ENCODE measurements at places on chromosomes 4 and X. TPM values are rescaled to one million over a fixed set of nuclear protein-coding genes. Genes with fewer than 3 reads are reported as not detected.

The TENM3 gene
- 1.6 TPM for total RNA-seq

The CNKSR2 gene
- total RNA-seq = 1.6 TPM

The ADH1C gene
- total RNA-seq = not detected

The FAM149A gene
- 1.2 TPM for total RNA-seq

The FAT4 gene
- total RNA-seq = 1.4 TPM

The ARMCX1 gene
- total RNA-seq = 0.57 TPM

The CFI gene
- total RNA-seq = 0.86 TPM

The VCX3A gene
- not detected for total RNA-seq

The FAAH2 gene
- 0.54 TPM for total RNA-seq

The CXCL9 gene
- not detected for total RNA-seq

The LRIT3 gene
- total RNA-seq = 0.02 TPM

The CTSO gene
- 0.99 TPM for total RNA-seq

The GBA3 gene
- not detected for total RNA-seq

The GAGE12E gene
- not detected for total RNA-seq

The AKAP14 gene
- total RNA-seq = not detected

The P2RY8 gene
- 0.06 TPM for total RNA-seq

The BEX2 gene
- 8.7 TPM for total RNA-seq

The LRPAP1 gene
- 133 TPM for total RNA-seq

The VEGFD gene
- total RNA-seq = 0.17 TPM

The VSIG1 gene
- 0.40 TPM for total RNA-seq

The TAPT1 gene
- 11.5 TPM for total RNA-seq

The NSUN7 gene
- total RNA-seq = 0.26 TPM

The ADH5 gene
- 106 TPM for total RNA-seq

The HSFX4 gene
- total RNA-seq = not detected

The UGT2B7 gene
- 0.22 TPM for total RNA-seq

The PIGA gene
- total RNA-seq = 8.0 TPM

The RAB39B gene
- 0.80 TPM for total RNA-seq

The TMPRSS11A gene
- total RNA-seq = not detected

The SHROOM2 gene
- 0.97 TPM for total RNA-seq

The CDX4 gene
- total RNA-seq = not detected

The NFXL1 gene
- 7.0 TPM for total RNA-seq

The NUDT11 gene
- total RNA-seq = 2.7 TPM

The SPANXB1 gene
- total RNA-seq = 2.2 TPM

The EDA2R gene
- total RNA-seq = 10.3 TPM

The PKD2 gene
- 27.0 TPM for total RNA-seq

The ZDHHC15 gene
- total RNA-seq = not detected

The CXCL8 gene
- 6.0 TPM for total RNA-seq

The KCNE5 gene
- 0.14 TPM for total RNA-seq

The NSG1 gene
- 9.9 TPM for total RNA-seq

The KIAA1210 gene
- 0.03 TPM for total RNA-seq

The SH3D19 gene
- 22.9 TPM for total RNA-seq

The FGF2 gene
- total RNA-seq = 49.1 TPM

The SYN1 gene
- total RNA-seq = 0.29 TPM

The ATP1B4 gene
- total RNA-seq = not detected

The IL2RG gene
- 0.11 TPM for total RNA-seq

The GAGE13 gene
- not detected for total RNA-seq

The PSAPL1 gene
- total RNA-seq = 0.32 TPM

The C4orf54 gene
- not detected for total RNA-seq

The FAM114A1 gene
- total RNA-seq = 21.6 TPM

The NOCT gene
- total RNA-seq = 7.2 TPM

The HTR2C gene
- total RNA-seq = not detected

The DUSP9 gene
- total RNA-seq = 1.5 TPM

The CLGN gene
- total RNA-seq = 4.5 TPM
